ENCODE measurements at places on chromosomes 4 and X. TPM values are rescaled to one million over a fixed set of nuclear protein-coding genes. Genes with fewer than 3 reads are reported as not detected.
A peak's percentile ranks its signal among the peaks of the same experiment; 100 is the strongest.

DNA sequence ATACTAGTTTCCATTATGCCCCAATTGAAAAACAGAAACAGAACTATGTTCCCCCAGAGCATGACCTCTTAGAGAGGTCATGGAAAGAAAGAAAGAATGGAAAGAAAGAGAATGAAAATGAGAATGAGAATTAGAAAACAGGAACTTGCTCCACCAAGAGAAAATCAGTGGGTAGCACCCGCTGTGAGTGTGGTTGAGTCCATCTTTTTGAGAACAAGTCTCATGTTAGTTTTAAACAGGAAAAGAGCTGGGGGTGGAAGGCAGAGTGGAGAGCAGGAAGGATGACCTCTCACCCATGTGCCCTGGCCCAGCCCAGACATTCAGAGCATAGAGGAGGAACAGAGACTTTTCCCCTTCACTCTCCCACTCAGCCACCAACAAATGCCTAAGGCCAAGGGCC is 4.9 kb downstream of the GSX2 start:
- H3K36me3 ChIP-seq: no peaks in the 10 kb centered on the region
- peaks cover 6% of the 10 kb centered on the region for H3K4me1 ChIP-seq
- H3K4me3 ChIP-seq: no peak overlapping the region
- peaks cover 45% of the 10 kb centered on the region for H3K27me3 ChIP-seq
- H3K27ac ChIP-seq: no peak overlapping the region

DNA sequence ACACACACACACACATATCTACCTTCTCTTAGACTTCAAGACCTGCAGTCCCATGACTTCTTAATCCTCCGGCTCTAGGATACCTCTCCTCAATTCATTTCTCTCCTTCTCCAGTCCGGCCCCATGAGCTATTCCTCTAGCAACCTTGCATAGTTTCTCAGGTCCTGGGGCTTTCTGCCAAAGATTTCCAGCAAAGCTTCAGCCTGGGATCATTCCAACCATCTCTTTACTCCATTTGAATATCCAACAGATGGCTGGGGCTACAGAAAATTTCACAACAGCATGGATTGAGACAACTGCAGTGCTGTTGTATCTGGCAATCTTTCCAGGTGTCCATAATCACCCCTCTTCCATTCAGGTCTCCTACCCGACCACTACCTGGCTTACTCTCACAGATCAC is 184.1 kb downstream of the DCHS2 start:
- no peaks in the 10 kb centered on the region for H3K27me3 ChIP-seq
- no peak overlapping the region for H3K4me3 ChIP-seq

DNA sequence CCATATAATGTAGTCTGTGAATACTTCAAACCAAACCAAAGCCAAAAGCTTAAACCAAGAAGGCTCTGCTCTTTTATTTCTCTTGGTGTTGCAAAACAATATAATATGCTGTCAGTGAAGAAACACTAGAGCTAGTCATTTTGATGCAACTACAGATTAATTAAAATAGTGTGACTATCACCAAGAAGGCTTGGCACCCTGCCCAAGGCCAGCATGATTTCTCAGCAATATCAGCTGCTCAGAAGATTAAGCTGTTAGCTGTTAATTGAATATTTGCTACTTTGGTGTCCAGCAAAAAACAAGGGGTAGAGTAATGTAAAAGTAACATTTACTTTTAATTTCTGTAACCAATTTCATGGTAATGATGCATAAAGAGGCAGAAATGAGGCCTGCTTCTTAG is 104.9 kb upstream of the PRPS2 start:
- no peaks in the 10 kb centered on the region for H3K4me1 ChIP-seq
- H3K27me3 ChIP-seq: no peaks in the 10 kb centered on the region
- H3K4me3 ChIP-seq: no peak overlapping the region
- no peak for DNase-seq

DNA sequence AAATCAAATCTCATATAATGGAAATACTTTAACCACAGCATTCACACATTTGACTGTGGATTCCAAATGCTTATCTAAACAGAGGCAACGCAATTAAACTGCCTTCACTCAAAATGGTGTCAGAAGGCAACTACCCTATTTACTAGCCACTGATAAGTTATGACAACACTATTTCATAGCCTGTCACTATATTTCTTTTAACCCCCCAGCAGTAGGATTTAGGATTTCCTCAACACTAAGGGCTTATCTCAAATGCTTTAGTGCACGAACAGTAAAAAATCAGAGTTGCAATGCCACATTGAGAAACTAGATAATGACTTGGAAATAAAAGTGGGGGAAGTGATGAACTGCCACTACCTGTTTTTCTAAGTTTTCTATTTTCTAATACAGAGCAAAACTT is 66.7 kb downstream of the DHX15 start:
- no peaks in the 10 kb centered on the region for H3K27me3 ChIP-seq
- DNase-seq: no peak
- H3K27ac ChIP-seq: peak overlapping the region; percentile 24
- no peaks in the 10 kb centered on the region for H3K36me3 ChIP-seq
- H3K4me3 ChIP-seq: no peak overlapping the region

DNA sequence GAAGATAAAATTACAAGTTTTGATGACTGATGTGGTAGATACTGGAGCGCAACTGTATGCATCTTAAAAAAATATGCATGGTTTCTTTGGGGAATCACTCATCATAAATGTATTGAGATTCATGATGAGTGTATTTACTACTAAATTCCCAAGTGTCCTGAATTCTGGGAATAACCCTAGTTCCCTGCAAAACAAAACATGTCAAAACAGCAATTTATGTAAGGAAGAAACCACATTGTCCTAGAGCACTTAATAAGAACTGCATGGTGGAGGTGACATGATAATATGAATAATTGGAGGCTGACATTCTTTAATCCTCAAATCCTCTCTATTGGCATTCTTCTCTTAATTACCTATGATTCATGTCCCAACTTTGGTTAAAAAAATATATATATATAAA is 1804.7 kb downstream of the STIM2 start:
- H3K36me3 ChIP-seq: no peaks in the 10 kb centered on the region
- no peak for DNase-seq
- no peaks in the 10 kb centered on the region for H3K27me3 ChIP-seq
- H3K4me1 ChIP-seq: no peaks in the 10 kb centered on the region
- no peak overlapping the region for H3K4me3 ChIP-seq

DNA sequence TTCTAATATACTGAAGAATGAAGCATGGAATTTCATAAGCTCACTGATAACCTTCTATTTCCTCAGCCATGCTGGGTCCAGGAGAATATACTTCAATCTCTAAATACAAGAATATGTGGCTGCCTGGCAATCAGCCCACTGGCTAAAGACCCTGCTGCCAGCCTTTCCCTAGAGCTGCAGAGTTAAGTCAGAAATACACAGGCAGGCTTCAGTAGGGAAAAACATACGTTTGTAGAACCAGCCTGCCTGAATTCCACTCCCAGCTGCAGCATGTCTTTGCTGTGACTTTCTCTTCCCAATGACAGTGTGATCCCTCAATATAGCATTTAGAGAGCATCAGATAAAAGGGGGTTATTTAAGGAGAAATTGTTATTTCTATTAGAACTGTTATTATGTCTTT is 289.1 kb downstream of the PCDH19 start:
- H3K36me3 ChIP-seq: no peaks in the 10 kb centered on the region
- H3K4me3 ChIP-seq: no peak overlapping the region
- H3K27ac ChIP-seq: no peak overlapping the region
- no peaks in the 10 kb centered on the region for H3K27me3 ChIP-seq

- DNase-seq: no peak
- no peaks in the 10 kb centered on the region for H3K27me3 ChIP-seq
- no peak overlapping the region for H3K27ac ChIP-seq
- H3K4me1 ChIP-seq: no peaks in the 10 kb centered on the region
- H3K4me3 ChIP-seq: no peak overlapping the region
- H3K36me3 ChIP-seq: no peaks in the 10 kb centered on the region
Measured at GRCh38 chrX:1528884-1529203, 8.1 kb downstream of the P2RY8 start.

DNA sequence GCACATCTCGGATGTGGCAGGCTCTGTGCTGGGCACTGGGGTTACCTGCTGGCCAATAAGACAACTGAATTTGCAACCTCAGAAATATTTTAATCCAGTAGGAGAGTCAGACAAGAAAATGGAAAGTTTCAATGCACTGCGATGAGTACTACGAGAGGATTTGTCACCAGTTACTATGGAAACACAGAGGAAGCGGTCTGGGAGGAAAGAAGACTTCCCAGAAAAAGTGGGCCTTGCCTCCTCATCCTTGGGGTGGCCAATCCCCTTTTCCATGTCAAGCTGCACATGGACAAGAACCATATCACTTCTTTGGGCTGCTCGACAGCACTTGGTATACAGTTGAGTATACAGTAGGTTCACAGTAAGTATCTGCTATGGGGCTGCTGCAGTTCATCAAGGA is 67.6 kb downstream of the FAM184B start:
- H3K4me3 ChIP-seq: no peak overlapping the region
- no peak for DNase-seq
- no peak overlapping the region for H3K27ac ChIP-seq
- peaks cover 5% of the 10 kb centered on the region for H3K27me3 ChIP-seq
- H3K4me1 ChIP-seq: no peaks in the 10 kb centered on the region
- no peaks in the 10 kb centered on the region for H3K36me3 ChIP-seq

DNA sequence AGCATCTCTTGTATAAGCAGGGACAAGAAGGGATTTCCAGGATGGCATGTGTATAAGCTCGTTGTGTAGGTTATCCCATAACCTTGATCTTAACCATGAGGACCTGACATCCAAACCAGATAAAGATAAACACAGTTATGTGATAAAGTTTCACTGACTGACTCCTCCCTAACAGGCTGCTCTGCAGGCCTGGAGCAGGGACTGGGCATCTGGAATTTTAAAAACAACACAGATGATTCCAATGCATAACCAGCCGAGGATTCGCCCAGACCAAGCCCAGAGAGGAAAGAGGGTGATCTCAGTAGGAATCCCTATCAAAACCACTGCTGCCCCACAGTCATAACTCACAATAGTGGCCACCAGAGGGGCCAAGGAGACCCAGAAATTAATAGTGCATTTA is 22.7 kb downstream of the KLF3 start:
- H3K36me3 ChIP-seq: no peaks in the 10 kb centered on the region
- H3K27ac ChIP-seq: no peak overlapping the region

DNA sequence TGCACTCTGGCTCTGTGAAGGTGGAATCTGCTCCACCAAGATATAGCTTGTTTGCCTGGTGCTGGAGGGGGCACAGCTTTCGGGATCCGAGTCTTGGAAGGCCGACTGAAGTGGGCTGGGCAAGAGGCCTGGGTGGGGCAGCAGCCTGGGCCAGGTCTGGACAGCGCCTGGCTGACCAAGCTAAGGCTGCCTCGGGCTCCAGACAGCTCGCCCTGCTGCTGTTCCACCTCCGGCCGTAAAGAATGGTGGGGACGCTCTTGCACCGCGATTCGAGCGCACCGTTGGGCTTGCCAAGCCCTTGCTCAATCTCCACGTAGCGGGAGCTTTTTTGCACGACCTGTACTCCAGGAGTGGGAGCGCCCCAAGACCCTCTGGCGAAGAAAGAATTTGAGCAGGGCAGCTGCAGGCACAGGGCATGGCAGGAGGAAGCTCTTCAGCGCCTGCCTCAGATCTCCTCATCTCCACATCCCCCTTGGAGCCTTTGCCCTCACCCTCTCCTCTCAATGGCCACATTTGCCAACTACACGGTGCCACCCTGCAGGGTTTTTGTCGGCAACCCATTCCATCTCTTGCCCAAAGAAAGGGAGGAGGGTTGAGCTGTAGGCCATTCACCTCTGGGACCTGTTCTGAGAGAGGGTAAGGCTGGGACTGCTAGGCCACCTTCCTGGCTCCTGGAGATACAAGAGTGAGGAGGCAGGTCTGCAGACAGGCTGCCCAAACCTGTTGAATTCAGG is 18.9 kb downstream of the CNGA2 start:
- DNase-seq: peak; percentile 40
- H3K36me3 ChIP-seq: no peaks in the 10 kb centered on the region
- no peak overlapping the region for H3K27ac ChIP-seq
- no peaks in the 10 kb centered on the region for H3K4me1 ChIP-seq
- no peak overlapping the region for H3K4me3 ChIP-seq

DNA sequence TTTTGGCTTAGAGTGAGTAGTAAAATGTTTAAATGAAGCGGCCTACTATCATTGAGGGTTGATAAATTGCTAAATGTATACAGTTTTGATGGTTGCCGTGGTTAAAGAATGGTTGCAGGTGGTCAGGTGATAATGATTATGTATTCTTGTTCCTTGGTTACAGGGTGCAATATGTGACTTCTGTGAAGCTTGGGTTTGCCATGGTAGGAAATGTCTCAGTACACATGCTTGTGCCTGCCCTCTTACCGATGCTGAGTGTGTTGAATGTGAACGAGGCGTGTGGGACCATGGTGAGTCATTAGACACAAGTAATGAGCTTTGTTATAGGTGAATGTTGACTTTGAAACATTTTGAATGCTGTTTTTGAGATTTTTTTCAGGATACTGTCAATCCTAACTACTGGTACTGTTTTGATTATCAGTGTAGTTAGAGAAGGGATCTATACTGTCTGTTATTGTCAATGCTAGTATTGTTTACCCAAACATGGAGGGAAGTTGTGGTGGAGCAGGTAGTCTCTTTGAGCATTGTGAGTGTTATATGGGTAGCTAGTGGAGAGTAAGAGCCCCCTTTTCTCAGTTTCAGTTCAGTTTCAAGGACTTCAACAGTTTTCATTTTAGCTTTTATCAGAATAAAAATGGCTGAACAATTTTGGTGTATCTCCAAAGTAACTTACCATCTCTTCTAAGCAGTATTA is 8.9 kb downstream of the ZNF330 start:
- H3K4me3 ChIP-seq: no peak overlapping the region
- no peaks in the 10 kb centered on the region for H3K27me3 ChIP-seq
- H3K36me3 ChIP-seq: no peaks in the 10 kb centered on the region
- DNase-seq: no peak
- H3K4me1 ChIP-seq: no peaks in the 10 kb centered on the region
- H3K27ac ChIP-seq: no peak overlapping the region

GRCh38 chrX:56995271-56995994 is at the start of gene SPIN3:
Gene SPIN3 (minus strand): TSS chrX:56995541. CDS start chrX:56994947, 594 bp downstream.
- H3K36me3 ChIP-seq: no peaks in the 10 kb centered on the region
- peak within 1 kb of the TSS; percentile 71 for H3K27ac ChIP-seq
- no peaks in the 10 kb centered on the region for H3K27me3 ChIP-seq
- no peaks in the 10 kb centered on the region for H3K4me1 ChIP-seq
- peak; percentile 79 for DNase-seq

The USP17L22 gene
- total RNA-seq: not detected

The SPANXB1 gene
- total RNA-seq: 9.8 TPM

The FDCSP gene
- not detected for total RNA-seq

The SSX4B gene
- 0.91 TPM for total RNA-seq

The TEX13D gene
- total RNA-seq: not detected

The CLIC2 gene
- total RNA-seq: 4.0 TPM

The POF1B gene
- total RNA-seq: 4.6 TPM

Data from prostate gland (tissue), 2 donors.